Esophagus squamous epithelium (tissue), 5 donors: ENCODE measurements at places on chromosomes 4 and X.
A peak's percentile ranks its signal among the peaks of the same experiment; 100 is the strongest.

GRCh38 chr4:113905301-113905700, 74.1 kb downstream of the ARSJ start:
- H3K27ac ChIP-seq = no peak overlapping the region
- H3K36me3 ChIP-seq = peaks cover 22% of the 10 kb centered on the region
- no peak for DNase-seq
- no peaks in the 10 kb centered on the region for H3K4me1 ChIP-seq
- no peaks in the 10 kb centered on the region for H3K27me3 ChIP-seq

- H3K27me3 ChIP-seq = no peaks in the 10 kb centered on the region
- no peak overlapping the region for H3K4me3 ChIP-seq
- H3K4me1 ChIP-seq = no peaks in the 10 kb centered on the region
- no peak for DNase-seq
- H3K36me3 ChIP-seq = no peaks in the 10 kb centered on the region
Observed at GRCh38 chrX:129091097-129091496, 432.2 kb downstream of the SMARCA1 start.

DNA sequence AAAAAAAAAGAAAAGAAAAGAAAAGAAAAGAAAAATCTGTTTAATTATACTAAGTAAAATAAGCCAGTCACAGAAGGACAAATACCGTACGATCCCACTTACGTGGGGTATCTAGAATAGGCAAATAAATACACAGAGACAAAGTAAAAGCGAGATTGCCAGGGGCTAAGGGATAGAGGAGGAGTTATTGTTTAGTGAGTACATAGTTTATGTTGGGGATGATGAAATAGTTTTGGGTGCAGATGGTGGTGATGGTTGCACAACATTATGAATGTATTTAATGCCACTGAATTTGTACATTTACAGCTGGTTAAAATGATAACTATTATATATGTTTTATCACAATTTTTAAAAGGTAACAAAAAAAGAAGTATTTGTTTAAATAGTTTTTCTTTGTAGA, 7.1 kb downstream of the CA5B start:
- H3K27ac ChIP-seq = no peak overlapping the region
- peaks cover 3% of the 10 kb centered on the region for H3K4me1 ChIP-seq
- H3K4me3 ChIP-seq = no peak overlapping the region
- H3K27me3 ChIP-seq = no peaks in the 10 kb centered on the region

DNA sequence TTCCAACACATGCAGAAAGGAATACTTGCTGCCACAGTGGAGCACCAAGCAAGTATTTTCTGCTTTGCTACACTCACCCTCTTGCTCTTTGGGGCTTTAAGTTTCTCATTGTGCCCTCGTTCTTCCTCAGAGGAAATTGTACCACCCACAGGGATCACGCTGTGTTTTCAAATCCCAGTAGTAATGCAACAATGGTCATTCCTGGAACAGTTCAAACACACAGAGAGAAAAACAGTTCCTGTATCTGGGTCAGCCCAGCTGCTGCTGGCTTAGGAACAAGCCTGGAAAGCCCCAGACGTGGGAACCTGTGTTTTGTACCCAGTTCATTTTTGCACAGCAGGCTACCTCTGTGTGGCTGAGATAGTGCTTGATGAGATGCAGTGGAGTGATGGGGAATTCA, 907.8 kb downstream of the STPG2 start:
- no peak for DNase-seq
- H3K4me3 ChIP-seq = no peak overlapping the region
- no peak overlapping the region for H3K27ac ChIP-seq
- H3K27me3 ChIP-seq = no peaks in the 10 kb centered on the region
- H3K4me1 ChIP-seq = no peaks in the 10 kb centered on the region
- H3K36me3 ChIP-seq = no peaks in the 10 kb centered on the region

GRCh38 chr4:80266253-80266901, at the start of gene FGF5:
Gene FGF5 (plus strand): TSS chr4:80266664. CDS start chr4:80266825, 161 bp downstream.
- peaks cover 99% of the 10 kb centered on the region for H3K27me3 ChIP-seq
- H3K4me3 ChIP-seq = peak within 1 kb of the TSS; percentile 32
- peaks cover 34% of the 10 kb centered on the region for H3K4me1 ChIP-seq

DNA sequence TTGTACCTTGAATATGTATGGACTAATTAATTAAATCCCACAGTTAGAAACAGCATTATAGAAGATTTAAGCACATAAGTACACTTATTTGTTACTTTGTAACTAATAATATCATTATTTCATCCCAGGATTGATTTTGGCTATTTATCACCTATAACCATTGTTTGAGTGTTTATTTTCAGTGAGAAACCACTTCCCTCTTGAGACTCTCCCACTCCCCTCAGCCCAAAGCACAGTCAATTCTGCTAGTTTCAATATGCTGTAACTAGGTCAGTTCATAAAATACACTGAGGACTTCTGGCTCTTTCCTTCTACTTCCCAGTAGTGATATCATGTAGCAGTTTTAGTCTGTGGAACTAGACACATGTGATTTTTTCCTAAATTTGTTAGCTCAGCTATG, 16.3 kb downstream of the OFD1 start:
- no peak overlapping the region for H3K4me3 ChIP-seq
- no peaks in the 10 kb centered on the region for H3K4me1 ChIP-seq
- peaks cover 66% of the 10 kb centered on the region for H3K36me3 ChIP-seq
- no peaks in the 10 kb centered on the region for H3K27me3 ChIP-seq
